ENCODE measurements at places on chromosomes 3 and 15.

DNA sequence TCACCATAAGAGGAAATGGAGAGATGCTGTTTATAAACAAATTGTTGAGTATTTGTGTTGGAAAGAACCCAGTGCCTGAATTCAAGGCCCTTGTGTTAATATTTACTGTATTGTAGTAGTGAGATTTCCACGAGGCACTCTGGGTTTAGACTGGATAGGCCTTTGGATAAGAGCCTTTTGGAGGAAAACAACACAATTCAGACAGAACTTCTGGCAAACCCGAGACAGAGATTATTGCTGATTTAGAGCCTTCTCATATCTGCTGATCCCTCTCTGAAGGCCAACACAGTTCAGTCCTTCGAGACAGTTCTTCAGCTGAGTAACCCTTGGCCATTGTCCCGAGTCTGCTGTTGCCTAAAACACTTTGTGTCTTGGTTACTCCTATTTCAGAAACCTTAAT lies 55.7 kb downstream of the LMCD1 start:
- no peak for DNase-seq

- DNase-seq: peak; percentile 62
Observed at GRCh38 chr15:38084289-38084688, 149.8 kb downstream of the TMCO5A start.

- no peak for DNase-seq
Observed at GRCh38 chr15:98794748-98795147, 146.4 kb downstream of the IGF1R start.

DNA sequence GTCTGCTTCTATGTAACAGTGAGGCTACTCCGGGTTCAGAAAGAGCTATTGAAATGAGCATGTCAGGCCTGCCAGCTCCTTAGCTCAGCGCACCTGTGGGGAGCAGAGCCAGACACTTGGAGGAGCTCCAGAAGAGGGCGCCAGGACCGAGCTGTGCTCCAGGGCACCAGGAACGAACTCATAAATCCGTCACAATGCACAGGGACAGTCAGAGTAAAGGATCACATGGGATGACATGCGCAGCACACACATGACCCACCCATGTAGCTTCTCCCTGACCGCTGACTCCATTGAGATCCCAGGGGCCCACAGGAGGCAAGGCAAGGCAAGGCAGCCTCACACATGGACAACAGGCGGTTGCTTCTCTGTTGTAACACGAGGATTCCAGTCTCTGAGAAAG lies 26.0 kb upstream of the GNB5 start:
- no peak for DNase-seq

DNA sequence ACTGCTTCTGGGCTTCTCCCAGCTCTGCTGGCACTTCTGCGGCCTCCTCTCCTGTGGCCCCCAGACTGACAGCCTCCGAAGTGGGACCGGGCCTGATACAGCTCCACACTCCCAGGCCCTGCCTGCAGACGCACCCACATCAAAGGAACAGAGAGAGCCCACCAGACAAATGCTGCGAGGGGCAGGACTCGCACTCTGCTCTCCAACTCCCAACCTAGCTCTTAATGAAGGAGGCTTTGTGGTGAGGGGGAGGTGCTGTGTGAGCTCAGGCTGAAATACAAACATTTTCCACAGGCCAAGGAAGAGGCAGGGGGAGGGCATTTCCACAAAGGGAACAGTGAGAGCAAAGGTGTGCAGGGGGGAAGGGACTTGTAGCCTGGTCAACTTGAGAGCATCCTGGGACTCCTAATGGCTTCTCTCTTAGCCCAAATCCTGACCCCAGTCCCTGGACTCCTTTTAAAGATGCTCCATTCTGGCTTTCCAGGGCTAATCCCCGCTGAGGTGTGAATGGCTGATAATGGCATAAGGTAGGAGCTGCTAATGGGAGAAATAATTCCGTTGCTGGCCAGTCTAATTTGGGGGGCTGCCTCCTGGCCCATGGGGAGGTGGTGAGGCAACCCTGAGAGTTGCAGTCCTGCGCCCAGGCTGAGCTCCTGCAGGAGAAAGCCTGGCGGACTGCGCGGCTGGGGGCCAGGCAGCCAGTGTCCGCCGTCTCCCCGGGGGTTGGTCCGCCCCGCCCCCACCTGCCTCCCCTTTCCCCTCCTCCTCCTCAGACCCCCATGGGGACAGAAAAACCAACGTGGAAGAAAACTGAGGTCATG lies 9.6 kb downstream of the LINGO1 start:
- no peak for DNase-seq

- DNase-seq: no peak
Observed at GRCh38 chr15:34786206-34786605, 9.1 kb downstream of the ACTC1 start.

GRCh38 chr3:187286467-187287059 lies 5.0 kb downstream of the MASP1 start:
- no peak for DNase-seq

GRCh38 chr3:47404431-47404876 lies 23.6 kb downstream of the PTPN23 start:
- no peak for DNase-seq

GRCh38 chr3:19190602-19191001 lies 42.3 kb downstream of the KCNH8 start:
- peak; percentile 10 for DNase-seq

- no peak for DNase-seq
Observed at GRCh38 chr15:41599061-41599460, 40.0 kb downstream of the TYRO3 start.

DNA sequence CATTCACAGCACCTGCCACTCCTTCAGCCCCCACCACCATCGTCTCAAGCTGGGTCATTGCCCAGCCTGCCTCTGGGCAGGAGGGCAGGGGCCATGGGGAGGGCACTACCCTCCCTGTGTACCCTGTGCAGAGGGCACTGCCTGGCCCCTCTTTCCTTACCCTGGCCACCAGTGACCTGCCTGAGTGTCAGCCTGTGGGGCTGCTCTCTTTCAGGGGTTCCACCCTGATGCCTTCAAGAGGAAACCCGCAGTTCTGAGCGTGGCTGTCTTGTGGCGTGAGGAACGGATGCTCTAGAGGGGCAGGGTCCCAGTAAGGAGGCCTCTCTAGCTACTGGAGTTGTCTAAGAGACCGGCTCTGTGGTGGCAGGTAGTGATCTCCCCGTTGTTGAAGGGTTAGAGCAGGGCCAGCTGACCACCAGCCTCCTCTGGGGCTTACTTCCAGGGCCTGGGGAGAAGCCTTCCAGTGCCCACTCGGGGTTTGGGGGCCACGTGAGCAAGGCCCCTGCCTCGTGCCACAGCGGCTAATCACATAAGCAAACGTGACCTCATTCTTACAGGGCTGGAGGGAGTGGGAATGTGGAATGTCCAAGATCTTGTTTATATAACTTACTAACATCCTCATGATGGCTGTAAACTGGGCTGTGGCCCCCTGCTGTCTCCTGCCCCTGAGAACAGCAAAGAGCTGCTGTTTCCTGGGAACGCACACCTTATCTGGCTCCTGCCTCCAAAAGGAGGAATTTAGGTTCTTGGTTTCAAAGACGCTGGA lies 31.4 kb upstream of the SEC13 start:
- DNase-seq: no peak

DNA sequence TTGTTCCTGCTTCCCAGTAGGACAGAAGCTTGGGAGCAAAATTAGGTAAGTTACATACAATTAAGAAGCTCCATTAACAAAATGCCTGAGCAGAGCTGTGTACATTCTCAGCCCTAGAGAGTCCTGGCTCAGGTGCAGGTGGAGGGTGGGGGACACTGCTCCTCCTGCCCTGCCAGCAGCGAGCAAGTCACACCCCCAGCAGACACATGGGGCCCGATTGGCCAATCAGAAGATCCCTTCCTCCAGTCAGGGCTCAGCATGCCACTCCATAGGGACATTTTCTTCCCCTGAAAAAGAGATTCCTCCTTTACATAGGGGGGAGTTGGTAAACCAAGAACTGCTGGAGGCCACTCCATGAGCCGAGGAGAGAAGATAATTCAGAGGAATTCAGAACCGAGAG lies 62.1 kb downstream of the PLXNA1 start:
- DNase-seq: no peak

DNA sequence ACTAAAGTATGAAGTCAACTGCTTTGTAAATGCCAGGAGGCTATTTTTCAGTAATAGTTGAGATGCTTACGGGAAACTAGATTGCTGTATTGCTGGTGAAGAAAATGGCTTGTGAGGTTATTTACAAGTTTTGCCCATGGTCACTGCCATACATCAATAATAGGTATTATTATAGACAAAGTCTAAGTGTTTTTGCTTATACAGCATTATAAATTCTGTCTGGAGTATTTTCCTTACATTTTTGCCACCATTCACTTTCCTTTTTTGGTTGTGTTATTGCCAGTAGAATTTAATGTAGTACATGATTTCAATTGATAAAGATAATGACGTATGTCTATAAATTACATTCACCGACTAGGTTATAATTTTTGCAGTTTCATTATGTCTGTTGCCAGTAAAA lies 114.2 kb downstream of the CDIN1 start:
- no peak for DNase-seq

GRCh38 chr3:115831864-115832263 lies 208.6 kb downstream of the GAP43 start:
- no peak for DNase-seq

DNA sequence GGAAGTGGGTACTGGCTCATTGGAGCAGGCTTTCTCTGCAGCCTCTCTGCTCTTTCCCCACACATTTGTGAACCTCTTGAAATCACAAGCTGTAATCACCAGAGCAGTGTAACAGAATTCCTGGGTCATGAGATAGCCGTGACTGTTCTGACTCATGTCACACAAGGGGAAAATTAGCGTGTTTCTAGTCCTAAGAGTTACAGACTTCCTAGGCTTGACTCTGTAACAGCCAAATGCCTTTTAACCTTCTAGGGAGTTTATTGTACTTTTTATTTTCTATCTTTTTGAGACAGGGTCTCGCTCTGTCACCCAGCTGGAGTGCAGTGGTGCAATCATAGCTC lies 54.7 kb upstream of the TRAK1 start:
- DNase-seq: peak; percentile 87

DNA sequence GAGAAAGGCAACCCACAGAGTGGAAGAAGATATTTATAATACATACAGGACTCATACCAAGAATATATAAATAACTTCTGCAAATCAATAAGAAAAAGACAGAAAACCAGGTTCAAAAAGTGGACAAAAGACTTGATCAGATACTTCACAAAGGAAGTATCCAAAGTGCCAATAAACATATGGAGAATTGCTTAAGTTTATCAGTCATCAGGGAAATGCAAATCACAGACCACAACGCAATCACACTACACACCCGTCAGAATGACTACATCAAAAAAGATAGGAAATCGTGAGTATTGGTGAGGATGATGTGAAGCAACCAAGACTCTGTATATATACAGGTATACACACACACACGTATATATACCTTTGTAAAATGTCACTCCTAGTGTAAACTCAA lies 180.6 kb downstream of the FAM43A start:
- DNase-seq: no peak

GRCh38 chr15:27238707-27239423 lies 267.9 kb downstream of the GABRG3 start:
- no peak for DNase-seq

- DNase-seq: no peak
Observed at GRCh38 chr15:73313861-73314260, 54.9 kb downstream of the HCN4 start.

DNA sequence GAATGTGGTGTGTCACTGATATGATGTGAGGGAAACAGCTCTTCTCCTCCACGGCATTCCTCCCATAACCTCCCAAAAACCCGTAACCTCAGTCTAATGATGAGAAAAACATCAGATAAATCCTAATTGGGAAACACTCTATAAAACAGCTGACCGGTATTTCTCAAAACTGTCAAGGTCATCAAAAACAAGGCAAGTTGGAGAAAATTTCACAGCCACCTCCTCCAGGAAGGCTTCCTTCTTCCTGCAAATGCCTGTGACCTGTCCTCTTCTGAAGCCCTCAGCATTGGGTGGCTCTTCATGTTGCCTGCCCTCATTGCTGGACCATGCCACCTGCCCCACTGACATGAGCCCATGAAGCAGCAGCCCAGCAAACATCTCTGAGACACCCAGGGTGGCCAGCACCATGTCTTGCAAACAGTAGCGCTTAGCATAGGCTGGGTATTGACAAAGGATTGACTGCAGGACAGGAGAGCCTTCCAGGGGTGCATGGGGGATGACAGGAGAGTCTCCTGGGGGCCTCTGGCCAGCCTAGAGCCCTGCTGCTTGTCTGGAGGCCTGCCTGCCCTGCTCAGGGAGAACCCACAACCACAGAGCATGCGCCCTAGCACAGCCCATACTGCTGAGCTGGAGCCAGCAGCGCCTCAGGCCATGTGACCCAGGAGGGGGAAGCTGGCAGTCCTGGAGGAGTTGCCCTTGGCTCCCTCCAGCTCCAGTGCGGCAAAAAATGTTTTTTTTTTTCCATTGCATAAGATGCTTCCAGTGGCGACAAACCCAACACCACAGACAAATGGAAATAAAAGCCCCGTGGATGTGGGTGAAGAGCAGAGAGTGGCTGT lies 49.7 kb downstream of the XXYLT1 start:
- DNase-seq: peak; percentile 88

GRCh38 chr3:177578488-177578887 lies 381.2 kb upstream of the TBL1XR1 start:
- no peak for DNase-seq

DNA sequence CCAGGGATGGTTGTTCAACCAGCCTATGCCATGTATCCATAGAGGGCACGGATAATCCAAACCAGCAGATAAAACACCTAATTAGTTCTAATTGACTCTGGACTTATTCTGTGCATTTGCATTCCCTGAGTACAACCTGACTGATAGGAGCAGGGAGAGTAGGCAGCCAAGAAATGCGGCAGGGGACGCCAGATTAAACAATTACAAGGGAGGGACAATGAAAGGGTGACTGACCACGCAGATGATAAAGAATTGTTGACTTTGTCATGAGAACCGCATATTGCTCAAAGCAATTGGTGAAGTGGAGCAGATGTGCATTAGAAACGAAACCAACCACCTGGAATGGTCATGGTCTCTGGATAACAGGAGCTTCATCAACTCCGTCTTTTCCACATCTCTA lies 369.1 kb upstream of the FRG2C start:
- no peak for DNase-seq

- DNase-seq: no peak
Observed at GRCh38 chr3:72193771-72194430, 409.0 kb upstream of the PROK2 start.

- DNase-seq: no peak
Observed at GRCh38 chr3:160192310-160193029, 32.8 kb upstream of the C3orf80 start.

DNA sequence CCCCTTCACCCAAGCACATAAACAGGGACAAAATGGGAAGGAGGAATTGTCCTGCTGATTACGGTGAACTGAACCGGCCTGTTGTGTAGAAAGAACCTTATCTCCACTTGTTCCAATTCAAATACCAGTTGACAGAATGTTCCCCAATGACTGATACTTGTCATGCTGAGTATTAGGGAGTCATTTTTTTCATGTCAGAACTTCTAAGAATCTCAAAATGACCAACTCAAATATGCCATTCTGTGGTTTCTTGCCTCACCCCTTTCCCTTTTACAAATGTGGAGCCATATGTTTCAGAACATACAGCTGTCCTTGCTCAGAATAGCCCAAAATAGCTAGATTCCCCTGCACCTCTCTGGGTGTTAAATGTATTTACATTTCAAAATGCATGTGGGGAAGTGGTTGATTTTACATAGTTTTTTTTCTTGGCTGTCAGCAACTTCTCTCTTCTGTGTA lies 405.9 kb upstream of the TBL1XR1 start:
- peak; percentile 18 for DNase-seq

- no peak for DNase-seq
Observed at GRCh38 chr3:188339410-188340295, 185.7 kb downstream of the LPP start.

All from suppressor macrophage (primary cell).